Choroid plexus epithelial cell (primary cell): ENCODE measurements at places on chromosomes 13 and 19.

GRCh38 chr19:41706741-41707501 is 1.5 kb upstream of the CEACAM5 start:
- DNase-seq: peak; percentile 39

- no peak for DNase-seq
These were observed 120.5 kb downstream of the ZNF536 start for GRCh38 chr19:30492586-30493270.

DNA sequence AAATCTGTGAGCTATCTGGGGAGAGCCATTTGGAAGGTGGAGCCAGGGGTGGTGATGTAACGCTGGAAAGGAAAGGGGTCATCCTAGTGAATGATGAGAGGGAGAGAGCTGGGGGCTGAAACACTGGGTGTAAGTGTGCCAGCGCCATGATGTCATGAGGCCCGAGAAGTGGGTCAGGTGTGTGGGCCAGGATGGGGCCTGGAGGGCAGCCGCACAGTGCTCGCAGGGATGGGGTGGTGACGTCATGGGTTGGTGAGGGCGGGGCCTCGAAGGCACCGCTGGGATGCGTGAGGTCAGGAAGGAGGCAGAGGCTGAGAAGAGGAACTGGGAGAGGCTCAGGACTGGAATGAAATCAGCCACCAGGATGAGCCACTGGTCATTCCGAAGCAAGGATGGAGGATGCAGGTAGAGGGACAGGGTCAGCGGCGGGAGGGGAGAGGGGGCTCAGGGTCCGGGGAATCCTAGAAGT is 4.4 kb downstream of the CCDC61 start:
- peak; percentile 14 for DNase-seq

- peak; percentile 70 for DNase-seq
These were observed 4.0 kb downstream of the C19orf38 start for GRCh38 chr19:10852098-10852800.

- DNase-seq: no peak
These were observed 25.4 kb downstream of the SERP2 start for GRCh38 chr13:44399074-44399473.

- peak; percentile 95 for DNase-seq
These were observed 52.0 kb upstream of the C13orf46 start for GRCh38 chr13:114025714-114026431.

DNA sequence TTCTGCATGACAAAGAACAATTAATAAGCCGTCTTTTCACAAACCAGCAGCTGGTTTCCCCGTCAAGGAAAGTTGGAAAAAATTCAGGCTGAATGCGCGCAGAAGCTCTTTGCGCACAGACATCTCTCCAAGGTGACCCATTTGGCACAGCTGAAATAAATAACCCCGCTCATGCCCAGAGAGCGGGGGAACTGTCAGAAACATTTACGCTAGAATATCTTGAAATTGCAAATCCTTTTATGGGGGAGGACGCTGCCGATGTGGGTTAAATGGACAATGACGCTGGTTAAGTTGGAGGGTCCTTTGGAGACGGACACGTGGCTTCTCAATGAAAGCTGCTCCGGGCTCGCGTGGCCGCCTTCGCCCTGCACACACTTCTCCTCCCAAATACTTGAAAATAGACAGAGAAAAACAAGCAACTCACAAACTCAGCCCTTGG is 30.6 kb downstream of the GSX1 start:
- DNase-seq: no peak

- peak; percentile 67 for DNase-seq
These were observed 1.4 kb downstream of the PLPP2 start for GRCh38 chr19:289651-290371.

DNA sequence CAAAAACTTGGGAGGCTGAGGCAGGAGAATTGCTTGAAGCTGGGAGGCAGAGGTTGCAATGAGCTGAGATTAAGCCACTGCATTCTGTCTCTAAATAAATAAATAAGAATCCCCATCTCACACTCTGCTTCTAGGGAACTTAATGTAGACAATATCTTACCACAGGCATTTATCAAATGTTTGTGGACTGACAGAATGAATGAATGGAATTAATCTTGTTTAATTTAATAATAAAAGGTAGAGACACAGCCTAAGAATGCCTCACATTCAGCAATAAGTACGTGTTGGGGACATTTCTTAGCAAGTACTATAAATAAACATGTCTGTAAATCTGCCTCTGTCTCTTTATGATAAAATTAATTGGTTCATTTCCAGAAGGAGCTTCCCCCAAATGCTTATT is 36.2 kb upstream of the RBM26 start:
- DNase-seq: peak; percentile 40

DNA sequence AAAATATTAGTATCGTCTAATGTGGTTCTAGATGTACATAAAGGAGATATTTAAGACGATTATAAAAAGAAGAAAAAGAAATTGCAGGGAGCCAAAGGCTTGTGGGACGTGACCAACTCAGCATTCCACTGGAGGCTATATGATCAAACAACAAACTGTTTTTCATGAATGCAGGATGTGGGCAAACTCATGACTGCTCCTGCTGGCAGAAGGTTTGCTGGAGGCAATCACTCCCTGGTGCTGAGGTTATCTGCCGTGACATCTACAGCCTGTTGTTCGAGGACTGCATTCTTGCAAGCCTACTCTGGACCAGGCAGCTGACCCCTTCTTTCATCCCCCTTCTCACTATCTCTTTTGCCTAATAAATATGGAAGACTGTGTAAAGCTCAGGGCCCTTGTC is 518.1 kb downstream of the UQCRFS1 start:
- peak; percentile 68 for DNase-seq

- DNase-seq: no peak
These were observed 45.3 kb downstream of the UFM1 start for GRCh38 chr13:38394777-38395496.

DNA sequence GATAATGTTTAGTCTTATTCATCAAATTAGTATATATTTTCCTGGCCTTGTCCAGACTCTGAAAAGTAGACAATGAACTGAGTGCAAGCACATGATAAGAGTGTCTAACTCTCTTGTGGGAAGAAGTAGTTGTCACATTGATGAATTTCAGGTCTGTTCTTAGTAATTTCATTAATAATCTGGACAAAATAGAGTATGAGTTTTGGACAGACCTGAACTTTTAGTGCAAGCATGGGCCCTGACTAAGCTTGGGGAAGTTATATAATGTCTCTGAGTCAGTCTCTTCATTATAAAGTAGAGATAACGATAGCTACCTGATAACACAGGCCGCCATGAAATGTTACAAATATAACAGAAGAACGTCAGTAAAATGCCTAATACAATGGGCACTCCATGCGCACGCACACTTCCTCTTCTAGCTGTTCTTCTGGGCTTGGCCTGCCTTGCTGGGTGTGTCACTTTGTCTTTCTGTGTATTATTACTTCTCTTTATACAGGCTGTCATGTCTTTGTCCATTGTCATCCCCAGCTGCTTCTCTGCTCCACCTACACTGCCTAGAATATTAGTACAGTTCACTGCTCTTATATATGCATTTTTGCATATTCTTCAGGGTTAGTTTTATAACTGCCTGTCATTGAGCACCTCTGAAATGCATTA is 129.1 kb upstream of the HTR2A start:
- DNase-seq: no peak

DNA sequence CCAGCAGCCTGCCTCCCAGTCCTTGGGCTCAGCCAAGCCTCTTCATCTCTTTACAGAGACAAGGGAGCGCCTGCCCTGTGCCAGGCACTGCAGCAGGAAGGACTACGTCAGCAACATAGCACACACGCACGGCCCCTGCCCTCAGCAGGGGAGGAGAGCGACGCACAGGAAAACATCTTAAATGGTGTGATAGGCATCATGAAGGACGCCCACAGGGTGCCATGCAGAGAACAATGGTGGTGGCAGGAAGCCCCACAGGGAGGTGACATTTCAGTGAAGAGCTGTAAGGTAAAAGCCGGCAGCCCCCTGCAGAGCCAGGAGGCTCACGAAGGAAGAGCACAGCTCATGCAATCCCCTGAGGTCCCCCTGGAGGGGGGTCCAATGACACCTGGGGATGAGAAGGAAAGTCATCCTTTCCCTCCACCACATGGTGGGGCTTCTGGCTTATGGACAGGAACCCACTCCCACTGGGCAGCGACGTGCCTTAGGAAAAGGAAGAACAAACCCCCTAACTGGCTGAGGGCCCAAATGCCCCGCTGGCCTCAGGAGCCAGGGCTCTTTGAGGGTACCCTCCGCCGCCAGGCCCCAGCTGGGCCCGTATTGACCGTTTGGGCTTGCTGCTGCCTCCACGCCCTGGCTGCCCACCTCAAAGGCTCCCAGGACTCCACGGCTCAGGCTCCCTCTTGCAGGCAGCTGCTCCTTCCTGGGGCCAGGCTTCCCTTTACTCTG is 37.3 kb upstream of the C13orf42 start:
- no peak for DNase-seq

DNA sequence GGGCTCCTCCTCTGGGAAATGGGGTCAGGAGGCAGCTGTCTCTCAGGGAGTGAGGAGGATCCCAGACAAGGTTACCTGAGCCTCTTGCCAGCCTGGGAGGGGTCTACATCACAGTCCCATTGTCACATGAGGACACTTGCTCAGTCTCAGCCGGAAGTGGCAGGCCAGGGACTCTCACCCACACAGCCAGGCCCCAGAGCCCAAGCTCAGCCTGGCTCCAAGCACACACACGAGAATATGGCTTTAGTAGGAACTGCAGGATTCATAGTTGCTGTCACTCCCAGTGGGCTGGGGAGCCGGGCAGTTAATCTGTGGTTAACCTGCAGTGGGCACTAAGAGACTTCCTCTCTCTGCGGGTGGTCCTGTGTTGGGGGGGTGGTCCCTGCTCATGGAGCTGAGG is 15.8 kb upstream of the RELB start:
- no peak for DNase-seq

DNA sequence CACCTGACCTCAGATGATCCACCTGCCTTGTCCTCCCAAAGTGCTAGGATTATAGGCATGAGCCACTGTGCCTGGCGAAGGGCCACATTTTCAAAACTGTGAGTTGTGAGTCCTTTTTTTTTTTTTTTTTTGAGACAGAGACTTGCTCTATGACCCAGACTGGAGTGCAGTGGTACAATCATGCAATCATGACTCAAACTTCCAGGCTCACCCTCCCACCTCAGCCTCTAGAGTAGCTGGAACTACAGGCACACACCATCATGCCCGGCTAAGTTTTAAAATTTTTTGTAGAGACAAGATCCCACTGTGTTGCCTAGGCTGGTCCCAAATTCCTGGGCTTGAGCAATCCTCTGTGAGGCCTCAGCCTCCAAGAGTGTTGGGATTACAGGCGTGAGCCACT is 3.8 kb upstream of the MYPOP start:
- no peak for DNase-seq

GRCh38 chr13:93603043-93603442 is 376.4 kb downstream of the GPC6 start:
- peak; percentile 80 for DNase-seq

GRCh38 chr19:32372726-32373517 is 27.5 kb downstream of the ZNF507 start:
- no peak for DNase-seq

DNA sequence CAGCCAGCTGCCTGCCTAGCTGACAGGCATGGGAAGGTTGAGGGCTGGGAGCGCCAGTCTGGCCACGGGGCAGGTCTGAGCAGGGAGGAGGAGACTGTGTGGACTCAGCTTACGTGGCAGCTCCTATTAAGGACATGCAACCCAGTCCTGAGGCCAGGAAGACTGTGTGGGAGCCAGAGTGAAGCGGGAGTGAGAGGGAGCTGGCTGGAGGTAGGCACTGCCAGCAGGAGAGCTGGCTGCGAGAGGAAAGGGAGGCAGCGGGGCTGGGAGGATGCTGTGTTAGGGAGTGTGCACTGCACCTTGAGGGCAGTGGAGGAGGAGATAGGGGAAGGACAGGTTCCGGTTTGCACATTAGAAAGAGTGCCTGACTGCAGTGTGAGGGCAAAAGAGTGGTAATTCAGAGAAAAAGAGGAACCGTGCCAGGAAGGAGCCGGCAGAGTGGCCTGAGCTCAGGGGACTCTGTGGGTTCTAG is 99.2 kb downstream of the SLC7A1 start:
- no peak for DNase-seq

DNA sequence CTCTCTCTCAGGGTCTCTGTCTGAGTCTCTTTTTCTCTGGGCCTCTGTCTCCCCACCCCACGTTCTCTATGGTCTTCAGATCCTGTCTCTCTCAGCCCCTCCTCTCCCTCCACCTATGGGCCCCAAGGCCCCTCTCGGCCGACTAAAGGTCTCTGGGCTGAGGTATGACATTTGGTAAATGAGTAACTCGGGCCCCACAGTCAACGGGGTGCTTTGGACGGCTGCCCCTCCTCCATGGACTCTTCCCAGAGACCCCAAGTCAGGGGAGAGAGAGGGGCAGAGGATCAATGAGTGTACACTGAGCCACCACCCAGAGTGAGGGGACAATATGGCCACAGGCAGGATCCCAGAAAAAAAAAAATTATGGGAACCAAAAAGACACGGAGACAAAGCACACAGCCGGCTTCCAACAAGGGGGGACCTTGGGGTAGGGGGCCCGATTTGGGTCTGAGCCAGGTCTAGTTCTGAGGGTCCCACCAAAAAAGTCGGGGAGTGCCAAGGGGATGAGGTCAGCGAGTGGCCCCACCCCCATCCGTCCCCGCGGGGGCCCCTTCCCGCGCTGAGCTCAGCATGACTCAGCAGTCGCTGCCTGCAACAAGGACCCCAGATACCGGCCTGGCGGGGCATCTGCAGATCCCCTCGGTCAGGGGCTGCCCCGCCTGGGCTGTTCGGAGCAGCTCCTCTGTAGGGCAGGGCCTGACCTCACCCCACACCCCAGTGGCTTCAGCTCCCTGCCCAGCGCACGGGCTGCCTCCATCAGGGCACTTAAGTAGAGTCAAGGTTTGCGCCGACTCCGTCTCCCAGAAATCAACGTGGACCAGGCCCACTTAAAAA is 1.5 kb upstream of the FTL start:
- DNase-seq: peak; percentile 70

- DNase-seq: no peak
These were observed 14.5 kb upstream of the ISYNA1 start for GRCh38 chr19:18452386-18452785.

- no peak for DNase-seq
These were observed 149.3 kb upstream of the UBL3 start for GRCh38 chr13:29999492-30000369.

GRCh38 chr13:42883142-42883541 is 101.8 kb downstream of the FAM216B start:
- peak; percentile 48 for DNase-seq

- no peak for DNase-seq
These were observed 3.7 kb upstream of the CNN1 start for GRCh38 chr19:11534948-11535347.

GRCh38 chr19:6235031-6235951 is 44.5 kb downstream of the MLLT1 start:
- no peak for DNase-seq

DNA sequence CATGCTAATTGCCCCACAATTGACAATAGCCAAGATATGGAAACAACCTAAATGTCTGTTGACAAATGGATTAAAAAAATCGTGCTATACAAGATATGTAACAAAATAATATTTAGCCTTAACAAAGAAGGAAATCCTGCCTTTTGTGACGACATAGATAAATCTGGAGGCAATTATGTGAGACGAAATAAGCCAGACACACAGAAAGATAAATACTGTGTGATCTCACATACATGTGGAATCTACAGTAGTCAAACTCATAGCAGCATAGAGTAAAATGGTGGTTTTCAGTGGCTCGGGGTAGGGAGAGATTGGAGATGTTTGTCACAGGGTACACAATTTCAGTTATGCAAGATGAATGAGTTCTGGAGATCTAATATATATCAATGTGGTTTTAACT is 895.8 kb downstream of the SLITRK6 start:
- no peak for DNase-seq

GRCh38 chr19:49019242-49019932 is 2.5 kb upstream of the LHB start:
- peak; percentile 45 for DNase-seq

- DNase-seq: peak; percentile 58
These were observed 1.4 kb downstream of the GPX4 start for GRCh38 chr19:1105008-1105872.

- no peak for DNase-seq
These were observed 116.9 kb upstream of the EDNRB start for GRCh38 chr13:78035500-78035899.
